ENCODE measurements at places on chromosomes 7 and 10. TPM values are rescaled to one million over a fixed set of nuclear protein-coding genes. Genes with fewer than 3 reads are reported as not detected.

GRCh38 chr7:25158966-25159365, 33.9 kb upstream of the CYCS start:
- no peaks in the 10 kb centered on the region for H3K4me1 ChIP-seq
- H3K4me3 ChIP-seq, result no peak overlapping the region
- no peaks in the 10 kb centered on the region for H3K27me3 ChIP-seq
- no peak for DNase-seq
- H3K27ac ChIP-seq, result no peak overlapping the region

GRCh38 chr10:35421553-35422178, 85.4 kb downstream of the CCNY start:
- H3K27ac ChIP-seq, result no peak overlapping the region
- no peak for DNase-seq
- H3K4me1 ChIP-seq, result no peaks in the 10 kb centered on the region
- no peaks in the 10 kb centered on the region for H3K27me3 ChIP-seq

The BTRC gene
- 17.8 TPM for total RNA-seq

The UCMA gene
- not detected for total RNA-seq

DNA sequence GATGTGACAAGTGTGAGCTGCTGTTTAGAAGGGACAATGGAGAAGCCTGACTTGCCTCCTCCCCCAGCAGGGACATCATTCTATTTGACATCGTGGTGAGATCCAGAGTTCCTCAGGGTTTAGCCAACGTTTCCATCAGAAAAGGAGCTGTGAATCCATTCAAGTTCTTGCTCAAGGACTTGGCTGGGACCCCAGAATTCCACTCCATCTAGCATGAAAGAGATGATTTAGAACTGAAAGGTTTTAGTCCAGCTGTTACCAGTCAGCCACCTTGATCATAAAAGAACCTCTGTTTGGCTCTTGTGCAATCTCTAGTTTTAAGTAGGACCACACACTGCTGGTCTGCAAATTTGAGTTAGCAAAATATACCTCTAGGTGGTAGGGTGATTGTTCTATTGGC, 337.6 kb downstream of the FRMD4A start:
- H3K27ac ChIP-seq, result no peak overlapping the region
- no peaks in the 10 kb centered on the region for H3K36me3 ChIP-seq
- H3K4me3 ChIP-seq, result no peak overlapping the region
- H3K4me1 ChIP-seq, result peaks cover 13% of the 10 kb centered on the region
- DNase-seq, result no peak
- no peaks in the 10 kb centered on the region for H3K27me3 ChIP-seq

- no peaks in the 10 kb centered on the region for H3K27me3 ChIP-seq
- no peak overlapping the region for H3K27ac ChIP-seq
- DNase-seq, result no peak
- H3K4me3 ChIP-seq, result no peak overlapping the region
Observed at GRCh38 chr7:38655833-38656774, 24.9 kb upstream of the AMPH start.

DNA sequence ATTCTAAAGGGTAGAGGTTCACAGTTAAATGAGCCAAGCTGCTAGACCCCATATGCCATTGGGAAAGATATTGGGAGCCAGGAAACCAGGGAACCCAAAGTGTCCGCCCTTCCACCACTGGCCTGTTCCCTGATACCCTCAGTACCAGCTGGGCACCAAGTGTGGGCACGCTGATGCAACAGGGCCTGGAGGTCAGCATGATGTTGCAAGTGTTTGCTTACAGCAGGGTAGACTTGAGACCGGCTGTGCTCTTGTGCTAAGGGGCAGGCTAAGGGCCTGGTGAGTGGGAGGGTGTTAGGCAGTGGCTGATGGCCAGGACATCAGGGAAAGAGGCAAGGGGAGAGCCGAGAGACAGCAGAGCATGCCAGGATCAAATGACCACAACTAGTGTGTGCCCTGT, 21.0 kb upstream of the MYL7 start:
- no peak for DNase-seq
- no peaks in the 10 kb centered on the region for H3K4me1 ChIP-seq
- no peak overlapping the region for H3K4me3 ChIP-seq
- no peaks in the 10 kb centered on the region for H3K36me3 ChIP-seq
- H3K27me3 ChIP-seq, result peaks cover 8% of the 10 kb centered on the region
